ENCODE measurements at places on chromosomes 4 and X.

- DNase-seq: no peak
These were observed 476.3 kb downstream of the DTHD1 start for GRCh38 chr4:36757580-36758311.

- no peak for DNase-seq
These were observed 1632.9 kb upstream of the TENM3 start for GRCh38 chr4:180610324-180610723.

DNA sequence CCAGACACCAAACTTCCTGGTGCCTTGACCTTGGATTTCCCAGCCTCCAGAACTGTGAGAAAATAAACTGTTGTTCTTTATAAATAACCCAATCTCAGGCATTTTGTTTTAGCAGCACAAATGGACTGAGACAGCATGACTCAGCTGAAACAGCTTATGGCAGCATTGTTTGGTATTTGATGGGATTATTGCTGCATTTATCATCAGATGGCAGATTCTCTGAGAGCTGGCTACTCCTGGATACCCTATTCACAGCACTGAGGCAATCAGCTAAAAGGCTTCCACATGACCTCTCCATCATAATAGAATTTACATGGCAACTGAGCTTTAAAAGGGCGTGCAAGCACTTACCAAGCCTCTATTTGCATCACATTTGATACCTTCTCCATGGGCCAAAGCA is 623.1 kb upstream of the CPEB2 start:
- no peak for DNase-seq

DNA sequence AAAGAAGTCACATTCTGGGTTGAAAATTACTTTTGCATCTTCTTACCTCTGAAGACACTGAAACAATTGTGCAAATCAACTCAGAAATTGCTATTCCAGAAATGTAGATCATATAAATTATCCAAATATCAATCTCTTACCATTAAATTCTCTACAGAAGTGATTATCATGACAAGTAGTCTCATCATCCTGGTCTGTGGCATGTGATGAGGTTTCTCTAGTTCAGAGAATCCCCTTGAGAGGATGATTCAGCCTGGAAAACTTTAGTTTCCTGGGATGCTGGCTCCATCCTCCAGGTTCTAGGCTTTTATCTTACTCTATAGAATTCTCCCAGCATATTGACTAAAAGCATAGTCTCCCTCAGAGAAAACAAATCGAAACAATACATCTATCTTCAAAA is 76.2 kb upstream of the S100G start:
- no peak for DNase-seq

- DNase-seq: no peak
These were observed 561.3 kb upstream of the INTU start for GRCh38 chr4:127071443-127071842.

- DNase-seq: no peak
These were observed 182.6 kb downstream of the GABRB1 start for GRCh38 chr4:47213971-47214370.

DNA sequence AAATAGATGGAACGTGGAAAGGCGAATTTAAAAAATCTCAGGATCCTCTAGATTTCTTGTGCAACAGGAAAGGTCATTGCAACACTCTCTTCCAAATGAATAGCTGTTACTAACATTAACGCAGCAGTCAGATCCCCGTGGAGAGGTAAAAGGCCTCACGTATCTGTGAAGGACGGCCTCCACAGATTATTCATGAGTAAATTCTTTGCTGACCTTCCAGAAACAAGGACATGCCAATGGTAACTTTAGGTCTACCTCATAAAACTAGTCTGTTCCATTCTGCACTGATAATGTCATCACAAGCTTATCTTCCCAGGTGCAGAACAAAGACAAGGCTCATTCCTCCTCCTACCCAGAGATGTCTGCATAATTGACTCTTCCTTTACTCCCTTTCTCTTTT is 16.1 kb upstream of the REPS2 start:
- DNase-seq: no peak

- DNase-seq: no peak
These were observed 10.7 kb downstream of the COL25A1 start for GRCh38 chr4:109291707-109292238.

- peak; percentile 12 for DNase-seq
These were observed 358.9 kb downstream of the FBXO8 start for GRCh38 chr4:173924561-173924960.

- no peak for DNase-seq
These were observed 202.6 kb downstream of the TMA16 start for GRCh38 chr4:163697121-163697520.

GRCh38 chrX:135572436-135572835 is 52.0 kb downstream of the INTS6L start:
- DNase-seq: no peak

DNA sequence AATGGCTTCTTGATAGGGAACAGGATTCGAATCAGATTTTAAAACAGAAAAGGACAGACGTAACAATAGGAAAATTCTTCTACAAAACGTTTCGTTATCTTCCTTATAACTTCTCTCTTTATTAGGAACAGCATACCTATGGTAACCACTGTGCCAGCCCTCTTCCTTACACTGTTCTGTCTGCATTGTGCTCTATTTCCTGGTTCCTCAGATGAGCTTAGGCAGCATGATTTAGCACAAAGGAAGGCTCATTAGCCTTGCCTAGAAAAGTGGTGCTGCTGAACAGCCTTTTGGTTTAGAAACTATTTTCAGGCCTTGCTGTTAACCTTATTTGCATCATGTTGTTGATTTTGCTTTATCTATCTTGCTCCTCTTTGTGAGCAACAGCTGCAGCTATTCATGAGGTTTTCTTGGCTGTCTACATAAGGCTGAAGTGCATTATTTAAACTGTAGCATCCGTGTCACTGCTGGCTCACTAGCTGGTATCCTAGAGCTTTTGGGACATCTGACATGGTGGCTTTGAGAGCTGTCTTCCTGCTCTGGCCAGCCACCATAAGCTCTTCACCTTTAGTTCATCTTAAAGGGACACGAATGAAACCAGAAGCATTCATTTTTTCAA is 69.9 kb upstream of the NRK start:
- DNase-seq: no peak

GRCh38 chrX:264634-265455 is 16.3 kb upstream of the PLCXD1 start:
- DNase-seq: peak; percentile 62

GRCh38 chr4:57672846-57673433 is 562.8 kb upstream of the IGFBP7 start:
- DNase-seq: no peak

GRCh38 chr4:145736241-145736831 is 56.4 kb downstream of the C4orf51 start:
- no peak for DNase-seq

- DNase-seq: no peak
These were observed 125.1 kb downstream of the FGF16 start for GRCh38 chrX:77572322-77572721.

DNA sequence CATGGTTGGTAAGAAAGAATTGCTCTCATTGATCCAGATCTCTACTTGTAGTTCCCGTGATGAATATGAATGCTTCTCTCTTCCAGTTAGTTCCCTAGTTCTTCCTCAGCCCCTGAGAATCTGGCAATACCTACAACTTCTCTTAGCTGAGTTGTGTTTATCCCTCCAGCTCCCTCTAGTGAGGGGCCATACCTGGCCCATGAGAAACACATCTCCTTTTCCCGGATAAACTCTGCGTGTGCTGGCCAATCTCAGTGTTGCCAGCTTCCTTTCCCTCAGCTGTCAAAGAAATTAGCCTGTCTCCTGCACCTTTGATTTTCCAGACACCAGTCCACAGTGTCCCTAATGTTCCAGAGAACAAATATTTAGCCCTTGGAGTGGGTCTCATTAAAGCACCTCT is 5.7 kb downstream of the CBLL2 start:
- DNase-seq: no peak

DNA sequence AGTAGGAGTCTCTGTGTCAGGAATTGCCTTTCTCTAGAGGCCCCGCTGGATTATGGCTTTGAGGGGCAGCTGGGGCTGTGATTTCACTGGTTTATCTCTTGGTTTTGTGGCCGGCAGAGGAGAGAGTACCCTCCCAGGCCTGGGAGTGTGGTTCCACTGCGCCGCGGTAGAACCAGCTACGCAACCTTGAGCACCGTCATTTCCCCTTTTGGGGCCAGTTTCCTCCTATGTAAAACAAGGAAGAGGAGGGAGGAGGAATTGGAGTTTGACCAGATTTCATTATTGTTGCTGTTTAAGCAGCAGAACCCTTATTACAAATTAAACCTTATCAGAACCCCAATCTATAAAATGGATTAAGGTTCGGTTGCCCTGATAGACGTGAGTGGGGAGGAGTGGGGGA is 4.4 kb downstream of the SOX3 start:
- peak; percentile 49 for DNase-seq

- no peak for DNase-seq
These were observed 106.4 kb upstream of the SCOC start for GRCh38 chr4:140266958-140267568.

DNA sequence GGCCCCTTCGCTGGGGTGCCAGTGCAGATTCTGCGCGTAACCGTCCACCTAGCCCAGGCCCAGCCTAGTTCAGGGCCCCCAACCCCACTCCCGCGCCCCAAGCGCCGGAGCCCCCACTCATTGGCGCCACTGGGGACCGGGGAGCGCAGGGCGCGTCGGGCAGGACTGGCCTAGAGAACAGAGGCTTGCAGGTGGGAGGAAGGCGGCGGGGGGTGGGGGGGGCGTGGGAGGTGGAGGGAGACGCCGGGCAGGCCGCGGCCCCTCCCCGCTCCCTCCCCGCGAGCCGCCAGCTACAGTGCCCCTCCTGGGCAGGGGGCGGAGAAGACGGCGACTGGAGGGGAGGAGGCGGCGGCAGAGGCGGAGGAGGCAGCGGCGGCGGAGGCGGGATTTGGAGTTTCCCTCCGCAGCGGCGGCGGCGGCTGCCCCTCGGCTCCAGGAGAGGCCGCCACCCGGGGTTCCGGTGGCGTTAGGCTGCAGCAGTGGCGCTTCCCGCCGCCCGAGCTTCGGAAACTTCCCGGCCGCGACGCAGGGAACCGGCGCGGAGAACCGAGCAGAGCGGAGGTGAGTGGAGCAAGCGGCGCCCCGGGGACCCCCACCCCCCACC is 4.8 kb upstream of the DUSP9 start:
- no peak for DNase-seq

- no peak for DNase-seq
These were observed 485.6 kb upstream of the GALNT7 start for GRCh38 chr4:172683021-172683420.

GRCh38 chrX:107171369-107172102 is 34.7 kb downstream of the NUP62CL start:
- no peak for DNase-seq

- DNase-seq: no peak
These were observed 40.7 kb upstream of the CITED1 start for GRCh38 chrX:72346302-72346949.

DNA sequence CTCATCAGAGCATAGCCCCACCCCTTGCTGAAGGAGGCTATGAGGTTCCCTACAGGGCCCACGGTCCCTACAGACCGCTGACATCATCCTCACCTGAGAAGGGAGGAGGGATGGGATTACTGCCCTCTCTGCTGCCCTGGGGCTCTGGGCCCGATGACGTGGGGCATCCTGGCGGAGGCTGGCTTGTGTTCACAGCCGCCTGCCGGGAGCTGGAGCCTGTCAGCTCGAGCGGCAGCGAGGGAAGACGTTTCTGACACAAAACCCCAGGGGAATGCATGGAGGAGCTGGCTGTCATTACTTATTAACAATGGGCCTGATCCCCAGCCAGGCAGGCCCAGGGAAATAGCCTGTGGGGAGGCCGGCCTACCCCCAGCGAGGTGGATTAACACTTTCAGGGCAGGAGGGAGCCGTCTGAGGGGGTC is 106.6 kb upstream of the ATP6AP2 start:
- DNase-seq: no peak

DNA sequence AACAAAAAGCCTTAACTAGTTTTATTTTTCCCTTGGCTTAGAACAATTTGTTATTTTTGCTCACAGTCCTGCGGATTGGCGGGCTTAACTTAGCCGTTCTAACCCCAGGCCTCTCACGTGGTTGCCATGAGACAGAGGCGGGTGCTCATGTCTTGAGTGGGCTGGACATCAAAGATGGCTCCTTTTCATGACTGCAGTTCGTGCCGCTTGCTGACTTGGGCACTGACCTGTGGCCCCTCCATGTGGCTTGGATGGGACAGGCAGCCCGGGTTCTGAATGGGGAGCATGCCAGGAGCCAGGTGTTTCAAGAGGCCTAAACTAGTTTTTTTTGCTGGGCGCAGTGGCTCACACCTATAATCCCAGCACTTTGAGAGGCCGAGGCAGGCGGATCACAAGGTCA is 40.7 kb downstream of the CDS1 start:
- DNase-seq: no peak

GRCh38 chr4:168825975-168826374 is 184.1 kb downstream of the CBR4 start:
- no peak for DNase-seq

- DNase-seq: no peak
These were observed 44.8 kb downstream of the RPS6KA3 start for GRCh38 chrX:20221902-20222301.

- no peak for DNase-seq
These were observed 10.9 kb upstream of the FGF16 start for GRCh38 chrX:77436271-77436670.

DNA sequence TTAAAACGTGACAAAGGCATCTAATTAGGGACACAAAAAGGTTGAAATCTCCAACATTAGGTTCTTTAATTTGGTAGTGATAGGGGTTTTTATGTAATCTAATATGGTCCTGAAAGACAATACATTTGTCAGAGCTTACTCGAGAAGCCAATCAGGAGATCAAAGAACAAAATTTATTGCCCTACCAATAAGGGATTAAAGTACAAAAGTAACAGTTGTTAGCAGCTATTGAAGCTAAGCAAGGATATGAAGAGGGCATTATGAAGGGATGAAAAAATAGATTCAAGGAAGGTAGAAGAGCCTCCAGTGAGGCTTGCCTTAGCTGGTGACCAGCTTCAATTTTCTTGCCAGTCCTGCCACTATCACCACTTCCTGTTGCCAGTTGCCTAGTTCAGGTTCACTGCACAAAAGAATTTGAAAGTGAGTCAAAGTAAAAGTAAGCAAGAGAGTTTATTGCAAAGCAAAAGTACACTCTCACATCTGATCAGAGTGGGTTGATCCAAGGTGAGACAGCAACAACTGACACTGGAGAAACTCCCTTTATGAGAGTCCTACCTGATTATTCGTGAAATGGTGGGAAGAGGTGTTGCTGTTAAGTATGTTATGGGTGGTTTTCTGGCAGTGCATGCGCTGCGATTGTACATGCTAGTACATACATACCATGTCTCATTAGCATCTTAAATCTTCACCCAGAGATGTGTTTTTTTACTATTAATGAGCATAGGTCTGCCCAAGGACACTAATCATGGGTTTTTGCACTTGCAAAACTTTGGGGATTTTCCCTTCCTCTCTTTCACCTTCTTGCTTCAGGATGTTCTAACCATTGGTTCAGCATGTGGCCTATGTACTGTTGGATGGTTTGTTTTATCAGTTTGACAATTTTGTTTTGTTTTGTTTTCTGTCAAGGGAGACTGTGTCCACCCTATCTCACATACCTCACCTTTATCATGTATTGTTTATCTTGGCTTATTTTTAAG is 263.2 kb upstream of the ITM2A start:
- DNase-seq: no peak

GRCh38 chr4:4948370-4948769 is 70.9 kb downstream of the CYTL1 start:
- DNase-seq: no peak

Data from HL-60 (cell line).